ENCODE measurements at places on chromosomes 1 and 21. TPM values are rescaled to one million over a fixed set of nuclear protein-coding genes. Genes with fewer than 3 reads are reported as not detected.

CACNA1S gene
- total RNA-seq: not detected

VAMP4 gene
- 4.6 TPM for total RNA-seq

TCHH gene
- 0.06 TPM for total RNA-seq

CA14 gene
- not detected for total RNA-seq

SH2D2A gene
- total RNA-seq: 0.88 TPM

RNU1-1 gene
- under 0.01 TPM for total RNA-seq

CD1C gene
- not detected for total RNA-seq

ADCY10 gene
- 0.06 TPM for total RNA-seq

ANKRD45 gene
- total RNA-seq: not detected

C4BPB gene
- total RNA-seq: not detected

MYOG gene
- total RNA-seq: not detected

NIPAL3 gene
- 18.8 TPM for total RNA-seq

EXTL1 gene
- total RNA-seq: 0.49 TPM

CDCP2 gene
- total RNA-seq: not detected

LRRC3 gene
- 3.2 TPM for total RNA-seq

NCDN gene
- 35.7 TPM for total RNA-seq

ZNF683 gene
- total RNA-seq: not detected

UBL4B gene
- not detected for total RNA-seq

OR14K1 gene
- not detected for total RNA-seq

PODN gene
- 59.5 TPM for total RNA-seq

AJAP1 gene
- total RNA-seq: 0.59 TPM

HES3 gene
- total RNA-seq: not detected

FALEC gene
- total RNA-seq: not detected

GSTM3 gene
- 135 TPM for total RNA-seq

SPRR4 gene
- total RNA-seq: not detected

REN gene
- not detected for total RNA-seq

GPR89A gene
- 20.8 TPM for total RNA-seq

PDPN gene
- 50.9 TPM for total RNA-seq

CELA2A gene
- total RNA-seq: not detected

COL8A2 gene
- total RNA-seq: 2.5 TPM

KCNC4 gene
- 4.6 TPM for total RNA-seq

USP21 gene
- total RNA-seq: 11.8 TPM

TAS1R1 gene
- total RNA-seq: not detected

DCAF8 gene
- 56.3 TPM for total RNA-seq

MAP10 gene
- 1.4 TPM for total RNA-seq

SNAP47 gene
- 22.7 TPM for total RNA-seq

TDRD5 gene
- not detected for total RNA-seq

NCF2 gene
- total RNA-seq: not detected

AMY1B gene
- not detected for total RNA-seq

GPR157 gene
- 1.6 TPM for total RNA-seq

METTL13 gene
- 20.7 TPM for total RNA-seq

SON gene
- total RNA-seq: 123 TPM

CYYR1 gene
- 0.12 TPM for total RNA-seq

OR2L3 gene
- total RNA-seq: not detected

SLC25A34 gene
- total RNA-seq: 0.06 TPM

FCGR3A gene
- total RNA-seq: not detected

HORMAD1 gene
- not detected for total RNA-seq

HRNR gene
- total RNA-seq: not detected

ASPM gene
- 2.9 TPM for total RNA-seq

CDK18 gene
- total RNA-seq: 4.6 TPM

ILDR2 gene
- not detected for total RNA-seq

CLEC20A gene
- total RNA-seq: not detected

IQGAP3 gene
- 1.5 TPM for total RNA-seq

ETNK2 gene
- total RNA-seq: 7.5 TPM

AMY1C gene
- total RNA-seq: not detected

AMY1A gene
- not detected for total RNA-seq
